ENCODE measurements at places on chromosomes 6 and 20.
A peak's percentile ranks its signal among the peaks of the same experiment; 100 is the strongest.

- no peak for DNase-seq
- H3K4me1 ChIP-seq, result peaks cover 59% of the 10 kb centered on the region
- peak overlapping the region; percentile 96 for H3K27ac ChIP-seq
- H3K36me3 ChIP-seq, result no peaks in the 10 kb centered on the region
- H3K27me3 ChIP-seq, result no peaks in the 10 kb centered on the region
Observed at GRCh38 chr20:51960047-51960675, 157.8 kb upstream of the SALL4 start.

DNA sequence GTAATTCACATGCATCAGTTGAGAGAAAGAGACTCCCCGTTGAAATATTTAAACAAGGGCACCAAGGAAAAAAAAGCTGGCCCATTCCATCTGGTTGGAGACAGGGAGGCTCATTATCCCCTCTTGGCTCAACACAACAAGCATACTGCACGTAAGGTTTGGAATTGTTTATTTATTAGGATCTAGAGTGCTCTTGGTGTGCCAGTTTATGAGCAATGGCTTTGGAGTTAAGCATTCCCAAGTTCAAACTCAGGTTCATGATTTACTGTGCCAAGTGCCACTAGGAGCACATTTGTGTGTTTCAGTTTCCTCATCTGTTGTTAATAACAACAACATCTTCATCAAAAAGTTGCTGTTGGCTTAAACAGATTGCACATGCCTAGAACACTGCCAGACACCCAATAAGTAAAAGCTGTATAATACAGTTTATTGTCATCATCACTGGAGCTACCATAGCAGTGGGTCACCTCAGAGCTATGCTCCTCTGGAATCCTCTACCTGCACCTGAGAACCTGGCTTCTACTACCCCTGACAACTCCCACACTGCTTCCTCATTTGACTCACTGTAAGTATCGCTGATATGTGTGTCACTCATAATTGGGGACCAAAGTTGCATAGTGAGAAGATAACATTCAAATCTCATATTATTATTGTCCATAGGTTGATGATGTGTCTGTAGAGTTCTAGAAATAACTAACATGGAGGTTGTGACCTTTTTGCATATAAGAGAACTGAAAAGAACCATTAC, 5.4 kb downstream of the SLC17A3 start:
- no peak for DNase-seq
- H3K4me3 ChIP-seq, result no peak overlapping the region
- no peak overlapping the region for H3K27ac ChIP-seq
- peaks cover 9% of the 10 kb centered on the region for H3K27me3 ChIP-seq
- H3K36me3 ChIP-seq, result no peaks in the 10 kb centered on the region

DNA sequence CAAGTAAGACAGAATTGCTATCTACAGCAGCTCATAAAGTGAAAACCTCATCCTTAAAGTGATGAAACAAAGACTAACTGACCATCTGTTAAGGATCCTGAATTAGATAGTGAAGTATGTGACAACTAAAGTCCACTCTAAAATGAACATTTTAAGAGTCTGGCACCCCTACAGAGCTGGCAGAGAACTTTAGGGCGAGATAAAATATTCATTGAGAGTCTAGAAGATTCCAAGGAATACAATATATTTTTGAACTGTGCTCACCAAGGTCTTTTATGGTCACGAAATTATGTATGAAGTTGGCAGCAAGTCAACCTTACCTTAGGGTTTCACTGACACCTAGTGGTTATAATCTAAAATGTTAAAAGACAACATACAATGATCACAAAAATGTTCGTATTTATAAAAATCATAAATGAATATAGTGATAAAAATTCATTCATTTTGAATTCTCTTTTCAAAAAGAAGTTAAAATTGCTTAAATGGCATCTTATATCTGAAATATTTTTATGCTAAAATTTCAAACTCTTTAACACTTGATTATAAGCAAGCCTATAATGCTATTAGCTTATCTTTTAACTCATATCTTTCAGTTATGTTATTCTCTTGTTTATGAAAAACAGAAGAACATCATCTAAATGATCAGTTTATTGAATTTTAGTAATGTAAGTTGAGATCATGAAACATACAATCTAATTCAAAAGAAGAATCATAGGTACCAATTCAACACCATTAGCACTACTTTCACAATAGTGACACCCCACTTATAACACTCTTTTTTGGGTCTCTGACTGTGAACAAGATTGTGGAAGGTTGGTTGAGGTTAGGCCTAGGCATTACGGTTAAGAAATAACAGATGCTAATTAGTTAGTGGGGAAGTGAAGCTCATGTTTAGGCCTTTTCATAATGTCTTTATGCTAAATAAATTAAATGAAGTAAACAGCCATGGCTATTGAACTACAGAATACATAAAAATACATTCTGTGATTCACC, 27.5 kb downstream of the RSPH3 start:
- H3K36me3 ChIP-seq, result peaks cover 46% of the 10 kb centered on the region
- H3K4me3 ChIP-seq, result no peak overlapping the region
- H3K27ac ChIP-seq, result no peak overlapping the region
- peaks cover 1% of the 10 kb centered on the region for H3K27me3 ChIP-seq

DNA sequence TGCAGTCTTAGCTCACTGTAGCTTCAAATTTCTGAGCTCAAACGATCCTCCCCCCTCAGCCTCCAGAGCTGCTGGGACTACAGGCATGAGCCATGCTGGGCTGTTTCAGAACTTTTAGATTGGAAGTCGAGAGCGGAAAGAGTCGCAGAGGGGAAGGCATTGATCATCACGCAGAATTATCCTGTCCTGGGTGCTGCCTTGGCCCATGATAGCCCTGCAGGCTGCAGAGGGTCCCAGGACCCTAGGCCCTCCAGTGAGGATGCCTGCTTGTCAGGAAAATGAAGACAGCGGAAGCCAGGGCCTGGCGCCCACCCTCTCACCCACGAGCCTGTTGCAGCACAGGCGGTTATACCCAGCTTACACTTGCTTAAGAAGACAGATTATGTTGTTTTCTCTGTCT, 9.1 kb downstream of the TMEM181 start:
- DNase-seq, result no peak
- peak overlapping the region; percentile 95 for H3K27ac ChIP-seq
- peaks cover 9% of the 10 kb centered on the region for H3K36me3 ChIP-seq
- peaks cover 5% of the 10 kb centered on the region for H3K27me3 ChIP-seq

DNA sequence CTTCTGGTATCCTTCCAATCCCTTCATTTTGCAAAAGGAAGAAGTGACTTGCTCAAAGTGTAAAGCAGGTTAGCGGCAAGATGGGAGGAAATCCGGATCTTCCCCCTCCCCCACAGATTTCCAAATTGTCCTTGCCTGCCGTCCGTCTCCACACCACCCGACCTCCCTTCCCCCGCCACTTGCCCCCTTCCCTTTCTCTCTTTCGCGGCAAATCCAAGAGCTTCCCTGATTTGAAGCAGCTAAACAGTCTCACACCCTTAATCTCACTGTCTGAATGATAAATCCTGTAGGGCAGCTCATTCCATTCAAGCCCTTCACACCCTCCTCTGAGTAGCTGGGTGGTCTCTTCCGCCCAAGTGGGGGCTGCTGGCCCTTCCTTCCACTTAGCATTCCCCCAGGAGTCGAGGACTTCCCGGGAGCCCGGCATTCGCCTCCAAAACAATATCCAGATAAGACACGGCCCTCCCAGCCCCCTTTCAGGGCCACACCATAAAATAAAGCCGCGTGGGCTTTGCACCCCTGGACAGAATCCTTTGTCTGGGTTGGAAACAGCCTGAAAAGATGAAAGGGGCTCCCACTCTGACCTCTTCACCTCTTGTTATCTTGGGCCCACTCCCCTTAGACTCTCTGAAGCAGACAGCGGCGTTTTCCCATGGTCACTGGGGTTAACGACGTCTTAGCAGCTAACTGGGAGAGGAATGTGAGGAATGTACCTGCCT, 44.0 kb upstream of the PIM1 start:
- H3K36me3 ChIP-seq, result no peaks in the 10 kb centered on the region
- peaks cover 4% of the 10 kb centered on the region for H3K27me3 ChIP-seq
- H3K4me3 ChIP-seq, result peak overlapping the region; percentile 69
- H3K4me1 ChIP-seq, result peaks cover 75% of the 10 kb centered on the region

DNA sequence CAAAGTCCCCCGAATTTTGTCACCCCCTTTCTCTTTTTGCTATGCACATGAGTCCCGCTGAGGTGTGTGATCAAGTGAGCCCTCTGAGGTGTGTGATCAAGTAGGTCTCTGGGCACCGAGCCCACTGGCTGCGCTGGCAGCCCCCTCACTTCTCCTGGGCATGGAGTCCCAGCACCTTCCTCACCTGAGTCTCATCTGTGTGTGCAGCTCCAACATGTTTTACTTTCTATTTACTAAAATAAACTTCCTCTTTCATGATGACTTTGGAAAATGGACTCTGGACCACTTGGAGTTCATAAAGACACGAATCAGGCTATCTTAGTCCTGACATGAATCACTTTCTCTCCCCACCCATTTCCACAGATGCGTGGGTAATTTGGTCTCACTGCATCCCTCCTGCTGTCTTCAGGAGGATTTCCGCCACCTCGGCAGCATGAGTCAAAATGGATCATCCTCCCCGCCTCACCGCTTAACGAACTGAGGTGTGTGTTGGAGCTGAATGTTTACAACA, 39.8 kb downstream of the PRDM1 start:
- no peak overlapping the region for H3K27ac ChIP-seq
- peaks cover 48% of the 10 kb centered on the region for H3K4me1 ChIP-seq
- no peak overlapping the region for H3K4me3 ChIP-seq
- H3K27me3 ChIP-seq, result peaks cover 7% of the 10 kb centered on the region
- no peaks in the 10 kb centered on the region for H3K36me3 ChIP-seq
- DNase-seq, result no peak

GRCh38 chr6:80974579-80974978, 777.9 kb downstream of the TENT5A start:
- no peaks in the 10 kb centered on the region for H3K27me3 ChIP-seq
- no peaks in the 10 kb centered on the region for H3K4me1 ChIP-seq
- H3K36me3 ChIP-seq, result no peaks in the 10 kb centered on the region
- no peak overlapping the region for H3K27ac ChIP-seq
- DNase-seq, result no peak
- H3K4me3 ChIP-seq, result no peak overlapping the region

- no peaks in the 10 kb centered on the region for H3K36me3 ChIP-seq
- H3K27ac ChIP-seq, result no peak overlapping the region
- H3K4me3 ChIP-seq, result no peak overlapping the region
Observed at GRCh38 chr6:153613719-153614455, 425.2 kb upstream of the OPRM1 start.

- H3K4me1 ChIP-seq, result peaks cover 29% of the 10 kb centered on the region
- no peaks in the 10 kb centered on the region for H3K36me3 ChIP-seq
- no peak overlapping the region for H3K4me3 ChIP-seq
- DNase-seq, result no peak
- no peak overlapping the region for H3K27ac ChIP-seq
Observed at GRCh38 chr20:61515922-61516321, 263.9 kb downstream of the CDH4 start.

DNA sequence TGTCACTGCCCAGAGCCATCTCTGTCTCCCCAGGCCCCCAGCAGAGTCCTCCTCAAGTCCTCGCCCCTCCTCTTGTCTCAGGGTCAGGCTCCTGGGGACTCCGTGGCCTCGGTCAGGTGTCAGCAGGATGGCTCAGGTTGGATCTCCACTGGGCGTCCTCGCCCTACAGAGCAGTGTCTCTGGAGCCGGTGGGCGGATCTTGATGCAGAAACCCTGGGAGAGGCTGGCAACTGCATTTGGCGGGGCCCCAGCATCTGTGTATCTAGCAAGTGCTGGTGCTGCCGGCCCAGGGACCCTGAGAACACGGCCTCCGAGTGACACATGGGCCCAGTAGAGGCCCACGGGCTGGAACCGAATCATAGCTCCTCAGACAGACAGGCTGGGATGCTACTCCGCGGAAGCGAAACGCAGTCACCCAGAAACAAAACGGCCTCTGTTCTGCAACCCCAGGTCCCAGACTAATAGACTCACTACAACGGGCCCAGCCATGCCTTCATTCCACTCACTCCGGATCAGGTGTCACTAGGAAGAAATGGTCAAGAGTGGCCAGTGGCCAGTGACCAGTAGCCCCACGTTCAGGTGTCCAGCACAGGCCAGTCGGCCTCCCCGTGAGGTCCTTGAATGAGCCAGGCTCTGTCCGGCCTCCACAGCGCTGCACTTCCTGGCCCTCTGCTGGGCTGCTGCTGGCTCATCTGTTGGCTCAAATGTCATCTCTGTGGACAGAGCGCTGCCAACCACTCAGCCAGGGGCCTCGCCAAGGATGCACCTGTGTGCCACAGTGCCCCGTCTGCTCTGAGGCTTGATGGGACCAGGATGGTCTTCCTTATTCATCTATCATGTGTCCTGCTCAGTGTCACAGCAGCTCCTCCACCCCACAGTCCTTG, 12.6 kb upstream of the FRMD1 start:
- H3K27ac ChIP-seq, result no peak overlapping the region
- no peak overlapping the region for H3K4me3 ChIP-seq
- H3K27me3 ChIP-seq, result peaks cover 9% of the 10 kb centered on the region
- peaks cover 67% of the 10 kb centered on the region for H3K4me1 ChIP-seq
- no peaks in the 10 kb centered on the region for H3K36me3 ChIP-seq

- no peak for DNase-seq
- H3K4me3 ChIP-seq, result peak overlapping the region; percentile 74
- peaks cover 91% of the 10 kb centered on the region for H3K27me3 ChIP-seq
- H3K36me3 ChIP-seq, result no peaks in the 10 kb centered on the region
- peaks cover 11% of the 10 kb centered on the region for H3K4me1 ChIP-seq
Observed at GRCh38 chr6:27562027-27562410, 89.1 kb upstream of the ZNF184 start.

GRCh38 chr6:7976485-7977056, 66.0 kb upstream of the TXNDC5 start:
- no peaks in the 10 kb centered on the region for H3K4me1 ChIP-seq
- H3K27ac ChIP-seq, result no peak overlapping the region
- no peak for DNase-seq
- H3K36me3 ChIP-seq, result peaks cover 4% of the 10 kb centered on the region
- no peak overlapping the region for H3K4me3 ChIP-seq

DNA sequence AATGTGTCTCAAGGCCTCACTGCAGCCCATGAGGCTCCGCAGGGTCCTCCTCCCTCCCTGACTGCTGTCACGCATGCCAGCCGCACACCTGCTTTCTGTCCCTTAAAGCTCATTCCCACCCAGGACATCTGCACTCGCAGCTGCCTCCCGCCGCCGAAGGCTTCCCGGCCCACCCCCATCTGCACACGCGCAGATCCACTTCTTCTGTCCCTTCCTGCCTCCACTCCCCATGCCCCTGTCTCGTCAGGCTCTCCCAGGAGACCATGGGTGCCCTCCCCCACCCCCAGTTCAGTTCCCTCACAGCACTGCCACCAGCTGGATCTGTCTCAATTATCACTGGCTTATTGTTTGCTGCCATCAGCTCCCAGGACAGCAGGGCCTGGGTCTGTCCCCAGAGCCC, 63.0 kb downstream of the RIPOR3 start:
- peaks cover 8% of the 10 kb centered on the region for H3K27me3 ChIP-seq
- H3K4me3 ChIP-seq, result peak overlapping the region; percentile 14
- H3K4me1 ChIP-seq, result peaks cover 49% of the 10 kb centered on the region
- peak overlapping the region; percentile 70 for H3K27ac ChIP-seq

GRCh38 chr6:151026041-151026663, 160.7 kb downstream of the MTHFD1L start:
- H3K4me3 ChIP-seq, result no peak overlapping the region
- peaks cover 39% of the 10 kb centered on the region for H3K4me1 ChIP-seq
- H3K36me3 ChIP-seq, result peaks cover 51% of the 10 kb centered on the region
- no peak for DNase-seq

Data from nephron progenitor cell (in vitro differentiated cells).